Activated CD4-positive, CD25-positive, alpha-beta regulatory T cell (primary cell): ENCODE measurements at places on chromosomes 12 and 14.
A peak's percentile ranks its signal among the peaks of the same experiment; 100 is the strongest.

GRCh38 chr14:57227083-57227482 lies 41.6 kb downstream of the EXOC5 start:
- no peak for DNase-seq

DNA sequence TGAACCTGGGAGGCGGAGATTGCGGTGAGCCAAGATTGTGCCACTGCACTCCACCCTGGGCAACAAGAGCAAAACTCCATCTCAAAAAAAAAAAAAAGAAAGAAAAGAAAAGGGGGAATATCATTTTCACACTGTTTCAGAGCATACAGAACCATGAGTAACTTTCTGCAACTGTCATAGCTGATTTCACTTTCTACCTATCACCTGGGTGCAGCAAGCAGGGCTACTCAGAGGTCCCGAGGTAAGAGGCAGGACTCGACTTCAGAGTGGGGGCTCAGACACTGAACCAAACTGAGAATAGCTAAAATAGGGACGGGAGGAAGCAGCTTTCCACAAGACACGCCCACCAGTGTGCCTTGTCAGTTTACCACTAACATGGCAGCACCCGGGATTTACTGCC lies 29.8 kb downstream of the OR10P1 start:
- no peak for DNase-seq

GRCh38 chr12:56808954-56809353 lies 45.8 kb downstream of the HSD17B6 start:
- no peak for DNase-seq

DNA sequence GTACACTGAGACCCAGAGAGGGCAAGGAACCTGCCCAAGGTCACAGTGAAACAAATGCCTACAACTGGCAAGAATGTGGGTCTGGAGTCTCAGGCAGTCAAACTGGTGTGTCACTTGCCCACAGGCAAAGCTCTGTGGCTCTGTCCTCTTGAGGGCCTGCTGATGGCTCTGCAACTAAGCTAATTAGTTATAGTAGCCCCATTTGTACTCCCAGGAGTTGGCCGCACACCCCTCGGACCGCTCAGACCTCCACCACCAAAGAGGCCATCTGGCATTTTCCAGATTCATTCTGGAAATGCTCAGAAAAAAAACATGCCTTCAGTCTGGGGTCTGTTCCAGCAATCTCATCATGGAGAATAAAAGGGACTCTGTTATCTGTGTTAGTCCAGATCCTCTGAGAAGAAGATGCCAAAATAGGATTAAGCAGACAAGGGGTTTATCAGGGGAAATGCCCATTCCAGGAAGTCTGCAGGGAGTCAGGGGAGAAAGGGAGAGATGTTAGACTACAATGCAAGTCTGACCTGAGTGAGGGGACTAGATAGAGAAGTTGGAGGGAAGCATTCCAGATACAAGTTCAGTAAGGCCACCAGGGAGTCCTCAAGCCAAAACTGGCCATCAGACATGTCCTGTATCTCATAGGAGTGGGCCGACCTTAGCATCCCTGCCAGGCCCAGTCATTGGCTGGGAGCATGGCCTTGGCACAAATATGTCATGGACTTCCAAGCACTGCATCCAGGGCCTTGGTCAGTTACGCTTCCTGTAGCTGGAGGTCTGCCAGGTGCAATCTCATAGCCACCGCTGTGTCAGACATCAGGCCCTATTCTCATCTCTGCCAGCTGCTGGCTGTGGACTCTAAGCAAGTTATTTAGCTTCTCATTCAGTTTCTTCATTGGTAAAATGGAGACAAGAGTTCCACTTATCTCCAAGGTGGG lies 15.4 kb upstream of the OAS1 start:
- no peak for DNase-seq

- DNase-seq = peak; percentile 9
Measured at GRCh38 chr14:50045039-50045711, 71.2 kb downstream of the VCPKMT start.

GRCh38 chr14:33460164-33460563 lies 490.7 kb downstream of the EGLN3 start:
- DNase-seq = no peak

DNA sequence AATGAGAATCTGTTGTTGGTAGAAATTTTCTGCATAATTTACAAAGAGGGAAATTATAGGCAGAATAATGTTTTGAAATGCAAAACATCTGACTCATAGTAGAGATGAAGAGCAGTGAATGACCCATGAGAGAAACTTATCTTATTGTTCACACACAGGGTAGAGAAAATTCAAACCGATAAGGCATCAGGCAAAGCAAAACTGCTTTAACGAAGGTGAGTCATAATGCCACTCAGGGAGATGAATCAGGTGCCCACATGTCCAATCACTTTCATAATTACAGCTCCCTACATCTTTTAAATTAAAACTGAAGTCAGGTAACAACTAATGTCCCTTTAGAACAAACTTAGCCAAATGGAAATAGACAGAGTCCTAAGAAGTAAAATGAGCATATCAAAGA lies 265.6 kb upstream of the GARIN6 start:
- no peak for DNase-seq

GRCh38 chr12:110351119-110351518 lies 52.4 kb downstream of the ANAPC7 start:
- DNase-seq = no peak

DNA sequence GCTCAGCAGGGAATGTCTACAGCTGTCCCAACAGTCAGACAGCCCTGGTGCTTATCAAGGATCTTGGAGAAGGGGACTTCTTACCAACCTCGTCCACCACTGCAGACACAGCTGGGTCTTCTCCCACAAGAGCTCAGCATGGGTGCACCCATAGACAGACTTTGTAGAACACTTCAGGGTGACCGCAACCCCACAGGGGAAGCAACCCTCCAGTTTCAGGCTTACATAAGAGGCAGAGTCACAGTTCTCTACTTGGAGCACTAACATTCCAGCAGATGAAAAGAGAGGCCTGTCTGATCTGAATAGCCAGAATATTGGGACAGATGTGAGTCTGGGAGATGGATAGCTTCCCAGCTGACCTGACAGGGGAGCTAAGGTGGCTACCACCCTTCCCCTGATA lies 3.5 kb upstream of the CLEC1A start:
- no peak for DNase-seq

DNA sequence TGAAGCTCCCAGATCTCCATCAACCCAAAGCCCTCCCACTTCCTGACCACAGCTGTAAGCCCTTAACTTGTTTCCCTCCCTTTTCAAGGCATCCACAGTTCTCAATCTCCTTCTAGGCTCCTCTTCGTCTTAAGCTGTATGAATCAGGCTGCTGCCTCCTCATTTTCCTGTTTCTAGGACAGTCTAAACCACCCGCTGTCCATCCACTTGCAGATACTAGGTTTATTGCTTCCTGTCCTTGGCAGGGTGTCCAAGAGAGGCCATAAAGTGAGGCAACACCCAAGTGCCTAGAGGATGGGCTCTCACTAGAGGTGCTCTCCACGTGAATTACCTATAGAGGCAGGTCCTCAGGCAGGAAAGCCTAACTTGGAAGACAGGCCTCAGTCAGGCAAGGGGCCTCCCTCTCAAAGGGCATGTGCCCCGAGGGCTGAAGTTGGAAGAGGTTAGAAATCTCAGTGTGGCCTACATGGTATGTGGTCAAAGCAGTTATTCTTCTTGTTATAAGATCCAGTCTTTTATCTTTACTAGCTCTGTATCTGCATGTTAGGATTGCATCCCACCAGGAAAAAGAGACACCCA lies 8.8 kb upstream of the TMEM106C start:
- no peak for DNase-seq

GRCh38 chr12:103969391-103969790 lies 3.7 kb downstream of the TDG start:
- no peak for DNase-seq

DNA sequence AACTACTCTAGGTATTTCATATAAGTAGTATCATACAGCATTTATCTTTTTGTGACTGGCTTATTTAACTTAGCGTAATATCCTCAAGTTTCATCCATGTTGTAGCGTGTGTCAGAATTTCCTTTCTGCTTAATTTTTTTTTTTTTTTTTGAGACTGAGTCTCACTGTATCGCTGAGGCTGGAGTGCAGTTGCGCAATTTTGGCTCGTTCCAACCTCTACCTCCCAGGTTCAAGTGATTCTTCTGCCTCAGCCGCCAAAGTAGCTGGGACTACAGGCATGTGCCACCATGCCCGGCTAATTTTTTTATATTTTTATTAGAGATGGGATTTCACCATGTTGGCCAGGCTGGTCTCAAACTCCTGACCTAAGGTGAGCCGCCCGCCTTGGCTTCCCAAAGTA lies 28.9 kb downstream of the PNMA1 start:
- DNase-seq = no peak
